Activated naive CD8-positive, alpha-beta T cell treated with anti-CD3 and anti-CD28 coated beads, Interleukin-2, amount 10 ng/mL, durations not matched to agents 7 days and 5 days (primary cell): ENCODE measurements at places on chromosomes 13 and 19. TPM values are rescaled to one million over a fixed set of nuclear protein-coding genes. Genes with fewer than 3 reads are reported as not detected.

GRCh38 chr13:24145240-24145639 is 15.3 kb upstream of the SPATA13 start:
- no peak overlapping the region for H3K4me3 ChIP-seq
- no peaks in the 10 kb centered on the region for H3K36me3 ChIP-seq
- peaks cover 11% of the 10 kb centered on the region for H3K27me3 ChIP-seq
- H3K27ac ChIP-seq, result no peak overlapping the region
- peaks cover 2% of the 10 kb centered on the region for H3K4me1 ChIP-seq

DNA sequence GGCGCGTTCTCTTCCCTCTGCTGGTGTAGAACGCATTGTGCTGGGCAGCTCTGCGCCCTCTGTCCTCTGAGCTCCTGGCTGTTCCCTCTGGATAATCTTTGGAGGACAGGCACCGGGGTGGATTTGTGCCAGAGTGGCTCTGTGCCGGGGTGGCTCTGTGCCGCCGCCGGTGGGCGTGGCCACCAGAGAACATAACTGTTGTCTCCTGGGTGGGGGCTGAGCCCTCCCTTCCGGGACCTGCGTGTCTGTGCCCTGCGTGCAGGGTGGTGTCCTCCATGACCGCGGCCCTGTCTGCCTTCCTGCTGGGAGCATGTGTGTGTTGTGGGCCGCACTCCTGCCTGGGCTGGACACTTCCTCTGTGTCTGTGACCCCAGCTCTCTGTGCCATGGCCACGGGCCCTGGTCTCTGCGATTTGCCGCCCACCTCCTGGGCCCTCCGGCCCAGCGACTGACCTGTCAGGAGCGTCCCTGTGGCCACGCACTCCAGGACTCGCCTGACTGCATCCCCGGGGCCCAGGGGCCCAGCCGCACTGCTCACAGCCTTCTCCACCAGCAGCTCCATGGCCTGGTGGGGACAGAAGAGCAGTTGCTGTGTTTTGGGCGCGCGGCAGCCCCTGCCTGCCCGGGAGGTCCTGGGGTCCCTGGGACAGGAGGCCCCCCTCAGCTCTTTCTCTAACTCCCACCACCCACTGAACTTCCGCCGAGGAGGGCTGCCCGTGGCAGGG is 22.4 kb upstream of the MATK start:
- H3K27me3 ChIP-seq, result no peaks in the 10 kb centered on the region
- no peak overlapping the region for H3K4me3 ChIP-seq
- H3K27ac ChIP-seq, result no peak overlapping the region
- no peak for DNase-seq

ZNF575 gene
- total RNA-seq, result 3.9 TPM

DNA sequence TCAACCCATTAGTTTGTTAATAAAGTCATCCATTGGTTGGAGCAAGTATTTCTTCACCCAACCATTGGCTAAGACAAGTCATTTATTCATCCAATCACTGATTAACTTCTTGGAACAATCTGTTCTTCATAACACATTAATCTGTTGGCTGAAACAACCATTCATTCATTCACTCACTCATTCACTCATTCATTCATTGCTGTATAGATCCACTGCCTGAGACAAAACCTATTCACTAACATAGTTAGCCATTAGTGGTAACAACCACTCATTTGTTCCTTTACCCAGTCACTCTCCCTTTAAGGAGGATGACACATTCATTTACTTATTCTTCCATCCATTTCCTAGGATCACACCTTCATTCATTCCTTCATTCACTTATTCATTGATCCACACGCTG is 15.2 kb downstream of the EML2 start:
- no peaks in the 10 kb centered on the region for H3K27me3 ChIP-seq
- peak overlapping the region; percentile 5 for H3K27ac ChIP-seq
- peaks cover 5% of the 10 kb centered on the region for H3K4me1 ChIP-seq
- DNase-seq, result no peak
- peaks cover 46% of the 10 kb centered on the region for H3K36me3 ChIP-seq

DNA sequence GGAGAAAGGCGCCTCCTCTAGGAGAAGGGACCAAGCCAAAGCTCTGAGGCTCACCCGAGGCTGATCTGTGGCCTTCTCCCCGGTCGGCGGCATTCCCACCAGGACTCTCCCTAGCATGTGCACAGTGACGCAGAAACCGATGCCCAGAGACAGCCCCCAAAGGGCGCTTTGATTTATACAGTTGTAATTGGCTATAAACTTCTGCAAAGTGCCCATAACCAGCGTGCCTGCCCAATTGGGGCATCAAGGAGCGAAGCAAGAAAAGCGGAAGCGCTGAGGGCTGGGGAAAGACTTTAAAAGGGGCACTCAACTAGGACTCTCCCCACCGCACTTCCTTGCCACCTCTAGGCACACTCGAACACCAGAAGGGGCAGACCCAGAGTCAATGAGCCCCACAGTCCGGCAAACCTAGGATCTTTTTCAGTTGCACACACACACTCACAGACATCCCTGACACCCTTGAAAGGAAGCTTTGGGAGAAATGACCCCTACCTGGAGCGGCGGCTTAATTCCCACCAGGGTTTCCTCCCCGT is 1.8 kb downstream of the CDX2 start:
- no peak for DNase-seq
- peak overlapping the region; percentile 9 for H3K27ac ChIP-seq
- H3K4me3 ChIP-seq, result no peak overlapping the region
- peaks cover 6% of the 10 kb centered on the region for H3K4me1 ChIP-seq
- peaks cover 89% of the 10 kb centered on the region for H3K27me3 ChIP-seq
- no peaks in the 10 kb centered on the region for H3K36me3 ChIP-seq

DNA sequence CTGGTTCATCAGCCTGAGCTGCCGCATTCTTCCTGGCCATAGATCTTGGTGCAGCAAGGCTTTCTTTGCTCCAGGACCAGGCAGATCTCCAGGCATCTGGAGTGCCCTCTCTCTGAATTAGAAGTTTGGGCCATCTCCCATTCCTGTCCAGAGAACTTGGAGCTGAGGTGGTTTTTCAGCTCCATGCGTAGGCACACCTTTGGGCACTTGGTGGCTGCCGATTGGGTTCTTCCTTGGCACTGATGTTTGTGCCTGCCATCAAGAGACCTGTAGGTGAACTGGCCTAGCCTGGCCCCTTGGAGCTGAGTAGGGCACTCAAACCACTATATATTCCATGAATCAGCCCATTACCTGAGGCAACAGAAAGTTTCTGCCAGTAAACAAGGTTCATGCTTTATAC is 206.0 kb upstream of the PCDH17 start:
- no peak overlapping the region for H3K27ac ChIP-seq
- no peaks in the 10 kb centered on the region for H3K4me1 ChIP-seq
- DNase-seq, result no peak

- no peaks in the 10 kb centered on the region for H3K27me3 ChIP-seq
- no peak overlapping the region for H3K4me3 ChIP-seq
- DNase-seq, result no peak
- peaks cover 51% of the 10 kb centered on the region for H3K36me3 ChIP-seq
Observed at GRCh38 chr13:113187263-113187669, 21.2 kb downstream of the PCID2 start.

DNA sequence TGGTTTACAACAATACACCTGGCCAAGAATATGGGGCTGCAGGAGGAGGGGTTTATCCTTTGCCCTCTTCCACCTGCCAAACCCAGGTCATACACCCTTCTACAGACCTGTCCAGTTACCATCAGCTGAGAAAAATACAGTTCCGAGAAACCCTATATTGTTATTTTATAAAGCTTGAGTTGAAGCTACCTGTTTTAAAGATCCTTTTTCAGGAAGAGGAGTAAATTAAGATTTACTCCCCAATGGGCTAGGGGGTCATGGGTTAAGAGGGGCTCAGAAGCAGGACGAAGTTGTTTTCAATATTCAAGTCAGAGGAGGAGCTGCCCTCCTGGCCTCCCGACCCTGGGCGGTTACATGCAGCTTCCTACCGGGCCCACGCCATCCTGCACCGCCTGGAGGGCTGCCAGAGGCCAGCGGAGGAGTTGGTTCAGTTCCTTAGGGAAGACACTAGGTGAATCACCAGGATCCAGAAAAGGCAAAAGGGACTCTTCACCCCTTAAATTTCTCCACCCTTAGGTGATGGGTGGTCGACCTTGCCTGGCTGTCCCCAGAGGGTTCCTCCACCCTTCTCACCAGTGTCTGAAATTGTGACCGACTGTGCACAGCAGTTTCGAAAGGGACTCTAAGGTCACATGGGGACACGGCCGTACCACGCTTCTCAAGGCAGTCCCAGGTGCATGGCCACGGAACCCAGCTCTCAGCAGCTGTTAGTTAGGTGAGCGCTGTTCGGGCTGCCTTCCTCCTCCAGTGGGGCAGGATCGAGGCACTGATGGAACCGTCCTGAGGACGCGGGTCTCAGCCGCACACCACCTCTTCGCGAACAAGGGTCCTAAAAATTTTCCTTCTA is 1.2 kb downstream of the GJB2 start:
- peak overlapping the region; percentile 61 for H3K4me3 ChIP-seq
- DNase-seq, result no peak
- H3K4me1 ChIP-seq, result peaks cover 16% of the 10 kb centered on the region
- H3K36me3 ChIP-seq, result no peaks in the 10 kb centered on the region
- no peak overlapping the region for H3K27ac ChIP-seq

DNA sequence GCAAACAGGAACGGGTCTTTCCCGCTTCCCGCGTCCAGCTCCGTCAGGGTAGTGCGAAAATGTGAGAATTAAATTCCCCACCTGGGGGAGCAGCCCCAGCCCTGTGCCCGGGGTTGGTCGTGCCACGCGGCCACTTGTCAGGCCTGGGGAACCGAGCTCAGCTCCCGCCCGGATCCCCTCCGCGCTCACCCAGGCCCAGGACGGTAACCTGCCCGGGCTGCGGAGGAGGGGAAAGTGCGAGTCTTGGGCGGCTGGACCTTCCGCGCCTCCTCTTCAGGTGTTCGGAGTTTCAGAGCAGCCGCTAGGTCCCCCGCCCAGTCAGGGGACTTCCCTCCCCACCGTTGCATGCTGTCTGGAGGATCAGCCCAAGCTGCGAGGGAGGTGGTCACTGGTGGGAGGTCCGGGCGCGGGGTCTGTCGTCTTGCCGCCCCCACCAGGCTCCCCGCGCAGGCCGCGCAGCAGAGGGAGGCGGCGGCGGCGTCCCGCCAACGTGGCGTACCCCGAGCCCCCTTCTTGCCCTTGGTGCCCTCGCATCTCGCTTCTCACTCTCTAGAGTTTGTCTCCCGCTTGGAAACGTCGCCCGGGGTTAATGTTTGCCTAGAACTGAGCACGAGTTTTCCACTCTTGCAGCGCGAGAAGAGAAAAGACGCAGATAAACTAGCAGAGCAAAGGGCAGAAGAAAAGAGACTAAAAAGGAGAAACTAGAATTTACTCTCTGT is 8.1 kb downstream of the URAD start:
- peak overlapping the region; percentile 47 for H3K4me3 ChIP-seq
- no peaks in the 10 kb centered on the region for H3K36me3 ChIP-seq
- H3K27me3 ChIP-seq, result peaks cover 76% of the 10 kb centered on the region
- peaks cover 14% of the 10 kb centered on the region for H3K4me1 ChIP-seq

- H3K27ac ChIP-seq, result no peak overlapping the region
- peaks cover 35% of the 10 kb centered on the region for H3K4me1 ChIP-seq
- DNase-seq, result no peak
- H3K36me3 ChIP-seq, result peaks cover 2% of the 10 kb centered on the region
- H3K27me3 ChIP-seq, result no peaks in the 10 kb centered on the region
- H3K4me3 ChIP-seq, result no peak overlapping the region
Observed at GRCh38 chr19:56117376-56117884, 3.7 kb downstream of the ZNF787 start.

LGALS14 gene
- not detected for total RNA-seq

GRCh38 chr13:48038761-48039160 is 1.2 kb downstream of the NUDT15 start:
- H3K4me3 ChIP-seq, result peak overlapping the region; percentile 92
- H3K4me1 ChIP-seq, result peaks cover 33% of the 10 kb centered on the region
- peaks cover 35% of the 10 kb centered on the region for H3K36me3 ChIP-seq
- H3K27ac ChIP-seq, result peak overlapping the region; percentile 93

DNA sequence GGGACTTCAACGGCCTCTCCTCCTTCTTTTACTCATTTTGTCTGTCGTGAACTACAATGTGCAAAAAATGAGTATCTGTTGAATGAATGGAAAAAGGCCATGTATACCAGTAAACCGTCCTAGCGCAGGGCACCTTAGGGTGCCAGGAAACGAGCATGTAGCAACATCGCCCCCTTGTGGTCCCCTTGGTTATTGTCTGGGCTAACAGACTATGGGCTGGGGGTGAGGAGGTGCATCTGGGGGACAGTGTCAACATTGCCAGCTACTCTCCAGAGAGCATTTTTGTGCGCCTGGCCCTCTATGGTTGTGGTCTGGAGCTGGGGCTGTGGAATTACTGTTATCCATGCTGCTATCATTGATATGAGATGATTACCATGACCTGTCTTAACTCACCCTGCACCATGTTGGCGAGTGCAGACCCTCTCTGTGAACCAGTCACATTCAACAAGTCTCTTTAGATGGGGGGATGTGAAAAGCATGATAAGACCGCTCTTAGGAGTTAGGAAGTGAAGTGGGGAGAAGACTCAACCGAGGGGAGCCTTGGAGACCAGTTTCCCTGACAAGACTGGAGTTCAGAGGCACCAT is 22.8 kb upstream of the SIGLEC11 start:
- no peak overlapping the region for H3K4me3 ChIP-seq
- H3K36me3 ChIP-seq, result peaks cover 12% of the 10 kb centered on the region
- H3K4me1 ChIP-seq, result peaks cover 6% of the 10 kb centered on the region
- DNase-seq, result peak; percentile 73
- no peak overlapping the region for H3K27ac ChIP-seq
- H3K27me3 ChIP-seq, result no peaks in the 10 kb centered on the region

GRCh38 chr13:43797159-43797558 is 10.4 kb upstream of the ENOX1 start:
- H3K4me1 ChIP-seq, result no peaks in the 10 kb centered on the region
- no peak overlapping the region for H3K27ac ChIP-seq
- H3K36me3 ChIP-seq, result no peaks in the 10 kb centered on the region
- DNase-seq, result no peak
- H3K4me3 ChIP-seq, result no peak overlapping the region
- H3K27me3 ChIP-seq, result peaks cover 18% of the 10 kb centered on the region
